GM23338 (cell line): ENCODE measurements at places on chromosomes 6 and 20.

DNA sequence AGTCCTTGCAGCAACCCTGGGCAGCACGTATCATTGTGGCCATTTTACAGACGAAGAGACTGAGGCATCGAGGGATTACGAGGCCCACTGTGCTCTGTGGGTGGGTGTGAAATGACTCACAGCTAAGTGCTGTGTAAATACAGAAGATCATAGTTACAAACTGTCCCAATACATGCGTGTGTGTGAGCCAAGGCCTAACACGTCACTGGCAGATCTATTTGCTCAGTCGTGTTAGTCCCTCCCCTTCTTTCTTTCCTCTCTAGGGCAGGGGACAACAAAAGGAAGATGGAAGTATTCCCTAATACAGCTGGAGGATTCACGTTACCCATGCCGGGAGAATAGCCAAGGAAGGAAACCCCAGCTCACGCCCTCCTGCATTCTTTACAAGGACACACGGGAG, 175.9 kb downstream of the CDC5L start:
- peak; percentile 4 for DNase-seq

DNA sequence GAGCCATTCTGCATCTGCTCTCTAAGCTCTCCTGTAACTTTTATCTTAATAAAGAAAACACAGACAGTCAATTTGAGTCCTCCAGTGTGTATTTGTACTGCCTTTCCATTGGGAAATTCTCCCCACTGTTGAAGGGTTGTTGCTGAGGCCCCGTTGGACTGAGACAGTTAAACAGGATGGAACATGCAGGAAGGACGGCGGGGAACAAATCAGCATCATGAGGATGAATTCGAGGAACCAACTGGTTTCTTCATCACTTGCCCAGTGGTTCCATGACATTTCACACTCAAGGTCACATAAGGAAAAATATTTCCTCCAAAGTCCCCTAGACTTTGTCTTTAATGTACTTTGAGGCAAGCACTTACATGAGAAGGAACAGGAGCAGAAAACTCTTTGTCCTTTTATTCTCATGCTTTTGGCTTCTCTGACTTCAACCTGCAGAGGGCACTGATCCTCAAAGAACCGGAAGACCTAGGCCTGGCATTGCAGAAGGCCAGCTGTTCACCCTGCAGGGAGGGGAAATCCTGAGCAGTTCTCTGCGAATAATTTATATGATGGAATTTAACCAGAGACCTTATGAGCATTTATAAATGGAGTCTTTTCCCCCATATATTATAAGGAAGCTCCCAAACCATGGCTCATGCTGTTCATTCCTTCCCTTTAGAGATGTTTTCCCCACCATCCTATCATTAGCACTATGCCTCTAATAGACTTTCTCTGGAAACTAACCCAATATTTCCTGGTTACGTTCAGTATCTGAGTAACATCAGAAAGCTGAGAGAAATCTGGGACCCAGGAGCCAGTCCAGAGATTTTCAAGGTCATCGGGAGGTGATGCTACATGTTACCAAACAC, 55.2 kb upstream of the ADGRF1 start:
- DNase-seq, result peak; percentile 88

- no peak for DNase-seq
Observed at GRCh38 chr6:116298973-116299372, 19.2 kb upstream of the TSPYL1 start.

- DNase-seq, result no peak
Observed at GRCh38 chr6:47203266-47203937, 106.3 kb downstream of the TNFRSF21 start.

GRCh38 chr6:167921831-167922230, 75.6 kb upstream of the KIF25 start:
- DNase-seq, result no peak

- DNase-seq, result no peak
Observed at GRCh38 chr6:105771313-105771970, 314.7 kb upstream of the PRDM1 start.

- no peak for DNase-seq
Observed at GRCh38 chr6:168345896-168346754, 26.5 kb upstream of the DACT2 start.

- DNase-seq, result no peak
Observed at GRCh38 chr6:130138909-130139242, 83.9 kb downstream of the SAMD3 start.

DNA sequence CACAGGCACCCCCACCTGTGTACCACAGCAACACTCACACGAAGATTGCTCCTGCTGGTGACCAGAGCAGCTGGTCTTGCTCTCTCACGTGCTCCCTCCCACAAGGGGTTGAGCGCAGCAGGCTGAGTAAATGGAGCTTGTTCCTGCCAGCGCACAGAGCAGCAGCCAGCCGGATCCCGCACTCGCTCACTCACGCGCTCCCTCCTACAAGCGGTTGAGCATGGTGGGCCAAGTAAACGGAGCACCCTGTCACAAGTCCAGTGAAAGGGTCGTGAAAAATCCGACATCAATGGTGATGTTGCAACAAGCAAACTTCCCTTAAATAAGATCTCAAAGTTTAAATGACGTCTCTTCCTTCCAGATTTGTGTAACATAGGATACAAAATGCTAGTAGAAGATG, 313.7 kb downstream of the FOXC1 start:
- DNase-seq, result no peak

DNA sequence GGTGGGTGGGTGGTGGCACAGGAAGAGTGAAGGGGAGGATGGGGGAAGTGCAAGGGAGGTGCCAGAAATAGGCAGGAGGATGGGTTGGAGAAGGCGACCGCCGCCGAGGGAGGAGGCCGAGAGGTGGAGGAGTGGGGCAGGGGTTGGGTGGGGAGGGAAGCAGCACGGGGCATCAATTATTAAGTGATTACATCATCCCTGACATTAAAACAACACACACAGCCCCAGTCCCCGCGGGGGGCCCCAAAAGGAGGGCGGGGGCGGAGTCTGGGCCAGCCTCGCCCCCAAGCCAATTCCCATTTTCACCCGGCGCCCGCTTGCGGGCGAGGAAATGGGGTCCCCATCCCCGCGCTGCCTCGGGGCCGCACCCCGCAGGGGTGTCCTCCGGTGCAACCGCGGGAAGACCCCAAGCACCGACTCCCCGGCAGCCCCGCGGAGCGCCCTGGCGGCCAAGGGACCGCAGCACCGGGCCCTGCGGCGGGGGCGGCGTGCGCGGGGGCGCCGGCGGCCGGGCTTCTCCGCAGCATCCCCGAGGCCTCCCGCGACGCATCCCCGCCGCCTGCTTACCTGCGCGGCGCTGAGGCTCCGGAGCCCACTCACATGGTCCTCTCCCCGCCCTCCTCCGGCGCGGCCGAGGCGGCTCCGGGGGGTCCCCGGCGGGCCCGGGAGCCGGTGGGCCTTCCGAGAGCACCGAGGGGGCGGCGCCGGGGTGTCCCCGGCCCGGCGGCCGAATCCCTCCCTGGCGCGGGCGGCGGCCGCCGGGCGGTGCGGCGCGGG, 663 bp downstream of the FYN start:
- no peak for DNase-seq

DNA sequence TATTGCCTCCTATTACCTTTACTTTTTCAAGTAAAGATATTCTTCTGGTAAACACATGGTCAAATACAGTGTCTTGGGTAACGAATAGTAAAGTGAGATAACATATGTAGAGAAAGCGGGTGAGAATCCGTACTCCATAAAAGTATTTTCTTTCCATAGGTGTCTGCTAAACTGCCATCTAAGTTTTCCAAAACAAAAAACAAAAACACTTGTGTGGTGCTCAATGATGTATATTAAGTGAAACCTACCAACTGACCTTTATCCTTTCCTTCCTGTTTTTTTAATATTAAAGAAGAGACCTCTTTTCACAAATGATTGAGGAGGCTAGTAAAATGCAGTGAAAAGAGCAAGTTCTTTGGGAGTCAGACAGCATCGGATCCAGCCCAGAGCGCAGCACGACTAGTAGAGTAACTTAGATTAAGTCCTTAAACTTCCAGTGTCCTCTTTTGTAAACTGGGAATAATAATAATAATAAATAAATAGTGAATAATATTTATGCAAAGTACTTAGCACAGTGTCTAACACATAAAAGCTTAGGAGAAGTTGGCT, 437 bp upstream of the CDKAL1 start:
- peak; percentile 44 for DNase-seq

- no peak for DNase-seq
Observed at GRCh38 chr6:111802015-111802414, 71.2 kb downstream of the FYN start.

DNA sequence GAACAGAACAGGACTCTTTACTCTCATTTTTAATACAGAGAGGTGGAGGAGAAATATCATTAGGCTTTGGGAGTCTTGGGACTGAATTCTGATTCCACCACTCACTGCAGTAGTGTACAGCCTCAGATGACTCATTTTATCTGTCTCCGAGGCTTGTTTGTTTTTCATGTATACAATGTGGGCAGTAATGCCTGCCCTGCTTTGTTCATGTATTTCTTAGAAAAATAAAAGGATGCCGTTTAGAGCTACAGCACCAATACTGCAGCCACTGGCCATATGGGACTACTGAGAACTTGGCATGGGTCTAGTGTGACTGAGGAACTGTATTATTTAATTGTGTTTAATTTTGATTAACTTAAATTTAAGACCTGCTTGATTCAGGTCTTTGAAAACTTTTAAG, 41.2 kb upstream of the JAG1 start:
- DNase-seq, result no peak

GRCh38 chr6:84280030-84280429, 52.6 kb upstream of the CEP162 start:
- no peak for DNase-seq

DNA sequence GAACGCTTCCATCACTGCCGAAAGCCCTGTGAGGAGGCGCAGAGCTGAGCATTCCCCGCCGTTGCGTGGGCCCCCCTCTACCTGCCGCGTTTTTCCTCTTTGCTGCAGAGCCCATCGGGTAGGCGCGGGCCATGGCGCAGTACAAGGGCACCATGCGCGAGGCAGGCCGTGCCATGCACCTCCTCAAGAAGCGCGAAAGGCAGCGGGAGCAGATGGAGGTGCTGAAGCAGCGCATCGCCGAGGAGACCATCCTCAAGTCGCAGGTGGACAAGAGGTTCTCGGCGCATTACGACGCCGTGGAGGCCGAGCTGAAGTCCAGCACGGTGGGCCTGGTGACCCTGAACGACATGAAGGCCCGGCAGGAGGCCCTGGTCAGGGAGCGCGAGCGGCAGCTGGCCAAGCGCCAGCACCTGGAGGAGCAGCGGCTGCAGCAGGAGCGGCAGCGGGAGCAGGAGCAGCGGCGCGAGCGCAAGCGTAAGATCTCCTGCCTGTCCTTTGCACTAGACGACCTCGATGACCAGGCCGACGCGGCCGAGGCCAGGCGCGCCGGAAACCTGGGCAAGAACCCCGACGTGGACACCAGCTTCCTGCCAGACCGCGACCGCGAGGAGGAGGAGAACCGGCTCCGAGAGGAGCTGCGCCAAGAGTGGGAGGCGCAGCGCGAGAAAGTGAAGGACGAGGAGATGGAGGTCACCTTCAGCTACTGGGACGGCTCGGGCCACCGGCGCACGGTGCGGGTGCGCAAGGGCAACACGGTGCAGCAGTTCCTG, 693 bp downstream of the FAM50B start:
- peak; percentile 45 for DNase-seq

DNA sequence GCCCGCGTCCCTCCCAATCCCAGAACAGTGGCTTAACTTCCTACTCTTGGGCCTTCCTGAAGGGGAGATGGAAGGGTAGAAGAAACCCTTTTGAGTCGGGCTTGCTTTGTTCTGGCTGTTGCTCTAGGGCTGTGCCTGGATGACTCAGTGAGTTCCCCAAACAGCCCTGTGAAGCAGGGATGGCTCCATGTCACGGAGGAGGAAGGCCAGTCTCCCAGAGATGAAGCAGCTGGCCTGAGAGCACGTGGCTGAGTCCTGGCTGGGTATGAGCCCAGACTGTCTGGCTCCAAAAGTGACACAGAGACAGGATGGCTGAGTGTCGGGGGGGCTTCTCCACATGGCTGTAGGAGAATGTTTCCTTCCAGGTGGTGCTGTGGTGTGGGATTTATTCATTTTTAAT, 4.6 kb downstream of the SYTL3 start:
- no peak for DNase-seq

GRCh38 chr6:12010635-12011275, 1.4 kb upstream of the HIVEP1 start:
- peak; percentile 80 for DNase-seq

DNA sequence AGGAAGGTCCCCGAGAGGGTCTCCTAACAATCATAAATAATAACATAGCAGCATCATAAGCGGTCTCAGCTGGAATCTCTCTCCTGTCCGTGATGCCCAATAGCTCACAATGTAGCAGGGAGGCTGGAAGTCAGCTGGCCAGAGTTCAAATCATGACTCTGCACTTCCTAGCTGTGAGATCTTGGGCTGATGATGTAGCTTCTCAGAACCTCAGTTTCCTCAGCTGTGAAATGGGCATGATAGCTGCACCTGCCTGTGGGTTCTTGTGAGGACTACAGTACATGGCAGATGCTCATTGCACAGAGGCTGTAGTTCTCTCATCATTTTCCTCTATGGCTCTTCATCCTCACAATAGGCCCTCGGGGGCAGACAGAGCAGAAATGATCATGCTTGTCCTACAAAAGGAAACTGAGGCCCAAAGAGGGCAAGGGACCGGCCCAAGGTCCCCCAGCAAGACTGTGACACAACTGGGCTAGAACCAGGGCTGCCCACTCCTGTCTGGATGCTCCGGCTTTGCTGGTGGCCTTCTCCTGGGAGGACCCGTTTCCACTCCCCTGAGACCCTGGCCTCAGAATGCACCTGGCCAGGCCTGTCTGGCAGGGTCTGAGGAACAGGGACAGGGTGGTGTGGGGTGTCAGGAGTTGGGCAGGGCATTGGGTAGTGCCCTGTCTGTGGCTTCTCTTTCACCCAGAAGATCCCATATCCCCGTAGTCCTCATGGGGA, 17.7 kb downstream of the SLC12A5 start:
- no peak for DNase-seq

- DNase-seq, result no peak
Observed at GRCh38 chr6:169976301-169977081, 225.1 kb downstream of the ERMARD start.

DNA sequence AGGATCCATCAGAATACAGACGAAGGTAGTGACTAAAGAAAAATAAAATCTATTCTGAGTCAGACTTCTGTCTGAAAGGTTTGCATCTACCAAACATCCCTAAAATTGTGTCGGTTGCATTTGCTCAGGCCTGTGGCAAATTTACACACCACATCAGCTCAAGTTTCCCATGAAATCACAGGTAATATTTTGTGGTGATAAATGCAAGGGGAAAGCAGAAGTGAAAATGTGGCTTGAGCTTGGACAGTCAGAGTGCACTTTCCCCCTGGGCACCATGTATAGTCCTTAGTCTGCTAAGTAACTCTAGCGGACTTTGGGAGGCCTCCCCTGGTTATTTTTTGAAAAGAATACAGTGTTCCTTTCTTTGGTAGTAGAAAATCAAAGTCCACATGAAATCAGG, 159.1 kb downstream of the PKHD1 start:
- no peak for DNase-seq
